ENCODE measurements at places on chromosomes 1 and 21.

- no peak for DNase-seq
These were observed 108.9 kb upstream of the PDC start for GRCh38 chr1:186569856-186570255.

DNA sequence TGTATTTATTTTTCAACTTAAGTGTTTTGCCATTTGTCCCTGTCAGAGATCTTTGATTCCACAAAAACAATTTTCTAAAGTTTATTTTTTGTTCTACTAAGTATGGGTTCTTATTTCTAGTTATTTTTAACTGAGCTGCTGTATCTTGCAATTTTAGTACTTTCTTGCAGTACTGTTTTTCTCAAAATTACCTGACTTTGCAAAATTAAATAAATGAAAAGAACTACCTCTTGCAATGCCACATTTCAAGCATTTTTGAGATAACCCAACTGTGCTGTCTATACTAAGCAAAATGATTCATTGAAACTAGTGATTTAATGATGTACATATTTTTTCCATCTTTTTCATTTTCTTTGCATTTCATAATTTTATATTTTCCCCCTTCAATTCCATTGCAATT lies 71.5 kb upstream of the ADGRL2 start:
- no peak for DNase-seq

- DNase-seq, result no peak
These were observed 215.8 kb downstream of the SIPA1L2 start for GRCh38 chr1:232414100-232414499.

DNA sequence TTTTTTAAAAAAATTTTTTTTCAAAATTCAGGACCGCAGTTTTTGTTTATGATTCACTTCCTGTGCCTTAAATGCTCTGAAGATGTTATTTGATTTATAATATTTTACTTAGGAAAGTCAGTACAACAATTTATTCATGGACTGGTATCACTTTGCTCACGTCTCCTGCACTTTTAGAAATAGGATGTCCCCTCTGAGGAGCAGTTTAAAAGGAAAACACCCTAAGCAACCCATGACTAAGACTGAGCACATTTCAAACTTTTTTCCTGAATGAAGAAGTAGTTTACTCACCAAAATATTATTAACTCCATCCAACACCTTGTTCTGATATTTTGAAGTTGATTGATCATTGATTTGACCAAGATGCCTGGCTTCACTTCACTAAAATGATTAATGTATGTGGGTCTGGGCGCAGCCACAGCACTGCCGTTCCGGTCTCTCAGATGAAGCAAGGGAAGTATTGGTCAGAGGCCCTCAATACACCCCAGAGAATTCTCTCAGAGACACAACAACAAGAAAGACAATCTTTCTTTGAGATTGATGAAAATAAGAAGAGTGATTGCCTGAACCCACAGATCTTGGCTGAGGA lies 223.9 kb downstream of the TGFB2 start:
- no peak for DNase-seq

GRCh38 chr1:108897865-108898720 lies 21.3 kb downstream of the GPSM2 start:
- DNase-seq, result no peak

GRCh38 chr1:38784452-38785284 lies 74.9 kb downstream of the RRAGC start:
- DNase-seq, result no peak

DNA sequence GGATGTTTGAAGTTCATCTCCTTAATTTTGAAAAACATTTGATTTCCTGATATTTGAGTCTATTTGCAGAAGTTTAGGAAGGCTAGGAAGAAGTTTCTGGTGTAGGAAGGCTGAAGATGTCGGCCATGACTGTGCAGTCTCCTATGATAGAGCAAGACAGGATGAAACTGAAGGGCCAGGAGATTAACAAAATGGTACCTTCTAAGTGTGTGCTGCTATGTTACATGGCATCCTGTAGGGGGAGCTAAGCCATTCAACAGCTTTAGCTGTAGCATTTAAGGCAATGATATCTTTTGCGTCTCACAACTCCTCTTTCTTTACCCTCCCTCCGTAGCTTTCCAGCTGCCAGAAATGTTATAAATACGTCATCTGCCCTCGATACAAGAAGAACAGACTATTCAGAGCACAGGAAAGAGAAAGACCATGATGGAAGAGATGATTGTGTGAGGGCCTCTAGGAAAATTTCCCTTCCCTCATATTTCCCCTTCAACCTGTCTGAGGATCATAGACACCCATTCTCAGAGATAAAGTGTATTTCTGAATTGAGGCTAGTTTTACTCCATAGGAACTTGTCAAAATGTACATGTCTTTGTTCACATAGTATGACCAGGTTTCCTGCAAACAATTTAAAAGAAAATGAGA lies 61.1 kb downstream of the XCL1 start:
- DNase-seq, result no peak

DNA sequence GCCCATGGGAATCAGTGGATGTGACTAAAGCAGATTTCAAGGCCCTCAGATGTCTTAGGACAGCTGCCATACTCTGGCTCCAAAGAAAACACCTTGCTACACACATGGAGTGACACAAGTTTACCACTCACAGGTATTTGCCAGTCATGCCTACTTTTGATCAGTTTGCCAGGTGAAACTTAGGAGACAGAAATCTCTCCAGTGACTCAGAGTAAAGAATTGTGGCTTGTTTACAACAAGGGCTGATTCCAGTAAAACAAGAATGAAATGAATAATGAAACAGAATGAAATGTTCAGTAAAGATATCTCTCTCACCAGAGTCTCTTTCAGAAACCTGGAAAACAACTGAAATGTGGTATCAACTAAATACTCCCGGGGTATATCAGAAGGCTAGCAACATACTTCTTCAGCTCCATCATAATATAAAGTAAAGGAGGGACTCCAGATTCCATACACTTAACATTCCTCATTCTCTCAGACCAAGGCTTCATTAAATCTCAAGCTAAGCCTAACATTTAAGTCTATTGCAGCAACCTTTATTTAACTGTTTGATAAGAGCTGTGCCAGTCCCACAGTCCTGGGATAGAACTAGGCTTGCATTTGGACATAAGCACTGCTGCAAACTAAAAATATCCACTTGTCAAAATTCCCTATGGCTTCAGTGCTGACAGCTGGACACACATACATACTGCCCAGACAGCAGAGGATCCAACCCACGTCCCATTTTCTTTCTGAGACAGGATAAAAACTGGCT lies 143.3 kb downstream of the SIPA1L2 start:
- no peak for DNase-seq

- DNase-seq, result no peak
These were observed 508.6 kb upstream of the ADAMTS5 start for GRCh38 chr21:27475363-27475955.

DNA sequence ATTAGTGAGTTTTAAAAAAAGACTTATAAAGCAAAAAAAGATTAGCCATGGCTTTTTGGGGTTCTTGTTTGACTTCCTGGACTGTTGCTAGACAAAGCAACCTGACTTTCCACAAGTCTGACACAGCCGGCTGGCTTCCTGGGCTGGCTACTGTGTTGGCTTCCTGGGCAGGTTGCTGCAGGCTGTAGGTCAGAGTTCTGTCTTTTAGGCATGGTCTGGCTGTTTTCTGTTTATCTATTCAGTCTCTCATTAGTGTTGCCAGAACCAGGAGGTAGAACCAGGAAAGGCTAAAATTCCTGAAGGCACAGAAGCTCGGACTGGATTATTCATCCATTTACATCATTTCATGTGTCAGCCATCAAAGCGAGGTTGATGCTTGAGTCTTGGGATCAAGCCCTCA lies 88.6 kb upstream of the SLC35F3 start:
- no peak for DNase-seq

GRCh38 chr21:44255511-44255981 lies 6.2 kb downstream of the DNMT3L start:
- no peak for DNase-seq

- DNase-seq, result no peak
These were observed 27.8 kb downstream of the WNT2B start for GRCh38 chr1:112536561-112536960.

DNA sequence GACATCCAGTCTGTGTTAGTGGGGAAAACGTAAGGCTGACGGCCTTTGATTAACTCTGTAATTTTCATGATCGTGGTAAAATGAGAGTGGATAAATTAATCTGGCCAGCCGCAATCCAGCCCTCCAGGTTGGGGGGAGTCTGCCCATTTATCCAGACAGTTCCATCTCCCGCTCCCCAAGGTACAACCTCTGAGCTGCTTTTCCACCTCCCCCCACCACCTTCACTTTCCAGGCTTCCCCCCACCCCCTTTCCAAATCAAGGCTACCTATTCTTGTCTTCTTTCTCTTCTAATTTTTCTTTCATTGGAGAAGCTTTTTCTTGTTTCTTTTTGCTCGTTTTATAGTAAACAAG lies 6.0 kb downstream of the MIER1 start:
- no peak for DNase-seq

GRCh38 chr1:9735800-9736199 lies 84.3 kb downstream of the PIK3CD start:
- no peak for DNase-seq

- DNase-seq, result no peak
These were observed 16.7 kb downstream of the FMO3 start for GRCh38 chr1:171107262-171107940.

DNA sequence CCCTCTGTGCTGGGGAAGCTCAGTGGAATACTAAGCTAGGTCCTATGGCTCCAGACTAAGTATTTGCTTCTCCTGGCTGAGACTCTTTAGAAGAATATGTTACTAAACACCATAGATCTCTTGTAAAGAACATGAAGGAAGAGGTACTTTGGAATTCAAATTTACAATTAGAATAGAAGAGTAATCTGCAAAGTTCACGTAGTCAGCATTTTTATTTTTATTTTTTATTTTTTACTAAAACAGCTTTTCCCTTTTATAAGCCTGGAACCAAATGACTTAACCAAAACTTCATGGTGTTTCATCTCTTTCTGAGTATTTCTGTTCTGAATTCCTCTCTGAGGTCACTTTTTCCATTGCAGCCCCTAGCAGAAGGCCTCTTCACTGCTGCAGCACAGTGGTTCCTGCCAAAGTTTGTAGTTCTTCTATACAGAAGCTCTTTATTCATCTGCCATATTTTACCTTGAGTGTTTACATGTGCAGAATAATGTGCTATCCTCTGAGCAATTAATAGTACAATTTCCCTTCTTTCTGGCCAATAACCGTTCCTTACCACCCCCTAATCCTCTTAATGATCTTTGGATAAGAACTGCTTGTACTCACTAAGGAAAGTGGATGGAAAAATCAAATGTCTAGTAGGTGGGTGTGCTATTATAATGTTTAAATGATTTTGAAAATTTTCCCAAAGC lies 27.2 kb downstream of the TSEN15 start:
- DNase-seq, result no peak

- DNase-seq, result no peak
These were observed 22.7 kb downstream of the KRTAP10-1 start for GRCh38 chr21:44517175-44517899.

DNA sequence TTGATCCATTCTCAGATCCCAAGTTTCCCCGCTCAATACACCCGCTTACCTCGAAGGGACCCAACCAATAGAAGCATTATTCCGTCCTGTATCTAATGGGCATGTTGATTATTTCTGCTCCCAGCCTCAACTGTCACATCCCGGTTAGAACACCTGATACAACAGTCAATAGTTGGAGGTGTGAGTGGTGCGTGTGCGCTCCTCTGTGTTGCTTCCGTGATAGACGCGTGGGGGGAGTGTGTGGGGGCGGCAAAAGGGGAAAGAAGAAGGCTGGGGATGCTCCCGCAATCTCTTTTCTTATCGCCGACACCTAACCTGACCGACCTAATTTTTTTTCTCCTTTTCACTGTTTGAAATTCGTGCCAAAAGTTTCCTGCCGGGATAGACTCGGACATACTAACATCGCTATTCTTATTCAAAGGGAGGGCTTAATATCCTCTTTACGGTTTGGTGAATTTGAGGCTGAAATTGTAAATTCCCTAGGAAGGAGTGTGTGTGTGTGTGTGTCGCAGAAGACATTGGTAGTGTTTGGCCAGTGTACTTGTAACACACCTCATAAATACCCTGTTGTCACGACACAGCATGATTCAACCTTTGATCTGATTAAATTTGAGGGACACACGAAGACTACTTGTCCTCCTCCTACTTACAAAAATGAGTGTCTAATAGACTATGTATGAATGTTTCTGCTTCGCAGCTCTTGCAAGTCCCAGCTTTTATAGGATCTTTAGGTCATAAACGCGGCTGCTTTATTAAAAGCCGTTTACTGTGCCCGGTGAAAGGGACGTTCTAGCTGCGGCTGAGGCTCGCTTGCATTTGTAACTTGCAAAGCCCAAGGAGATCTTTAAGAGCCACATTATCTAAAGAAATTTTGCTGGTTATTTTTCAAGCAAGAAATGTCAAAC lies 1.5 kb upstream of the PROX1 start:
- no peak for DNase-seq
